AG09309 (cell line): ENCODE measurements at places on chromosomes 13 and 19.

GRCh38 chr19:46724468-46724867, 7.6 kb upstream of the PRKD2 start:
- no peak for DNase-seq

DNA sequence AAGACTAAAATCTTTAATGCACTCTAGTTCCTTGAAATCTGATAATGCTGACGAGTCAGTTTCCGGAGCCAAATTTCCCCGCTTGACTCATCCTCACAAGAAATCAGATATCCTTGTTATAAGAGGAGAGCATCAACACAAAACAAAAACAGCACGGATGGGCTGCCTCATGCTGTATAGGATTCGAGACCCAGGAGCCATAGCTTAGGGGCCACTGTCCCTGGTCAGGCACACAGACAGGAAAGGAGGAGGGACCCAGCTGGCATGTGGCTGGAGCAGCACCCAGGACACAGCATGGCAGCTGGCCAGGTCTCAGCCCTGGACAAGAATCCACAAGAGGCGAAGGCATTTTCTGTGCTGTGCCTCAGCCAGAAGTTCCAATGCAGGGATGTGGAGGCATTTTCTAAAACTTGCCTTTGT, 110.2 kb upstream of the SPATA13 start:
- DNase-seq, result no peak

GRCh38 chr13:51674276-51674675, 90.0 kb downstream of the WDFY2 start:
- no peak for DNase-seq

- DNase-seq, result no peak
Observed at GRCh38 chr13:83153848-83154247, 728.4 kb downstream of the SLITRK1 start.

DNA sequence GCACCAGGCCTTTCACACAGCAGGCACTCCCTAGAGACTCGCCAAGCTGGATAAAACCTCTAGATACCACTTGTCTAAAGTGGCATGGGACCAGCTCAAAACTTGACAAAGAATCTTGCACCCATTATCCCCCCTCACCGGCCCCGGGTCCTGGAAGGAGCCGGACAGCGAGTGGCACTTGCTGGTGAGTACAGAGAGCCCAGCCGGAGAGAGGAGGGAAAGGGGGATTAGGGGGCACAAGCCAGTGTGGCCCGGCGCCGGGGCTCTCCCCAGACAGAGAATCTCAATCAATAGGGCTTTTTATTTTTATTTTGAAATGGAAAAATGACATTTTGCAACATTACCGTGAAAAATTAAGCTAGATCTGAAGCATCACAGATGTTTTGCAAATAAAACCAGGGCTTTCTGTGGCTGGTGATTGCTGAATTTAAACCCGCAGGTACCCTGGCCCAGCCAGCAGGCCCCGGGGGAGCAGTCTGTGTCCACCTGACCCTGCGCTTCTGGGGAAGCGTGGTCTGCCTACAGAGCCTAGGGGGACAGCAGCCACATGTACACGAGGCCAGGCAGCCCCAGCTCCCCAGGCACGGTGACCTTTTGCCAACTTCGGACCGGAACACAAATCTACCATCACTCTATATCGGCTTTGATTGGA, 10.0 kb upstream of the VSTM2B start:
- DNase-seq, result no peak

GRCh38 chr13:107450931-107451330, 764.4 kb downstream of the LIG4 start:
- peak; percentile 97 for DNase-seq

GRCh38 chr19:47146920-47147319, 16.3 kb downstream of the SAE1 start:
- no peak for DNase-seq

- no peak for DNase-seq
Observed at GRCh38 chr19:34351382-34351826, 13.6 kb upstream of the GPI start.

DNA sequence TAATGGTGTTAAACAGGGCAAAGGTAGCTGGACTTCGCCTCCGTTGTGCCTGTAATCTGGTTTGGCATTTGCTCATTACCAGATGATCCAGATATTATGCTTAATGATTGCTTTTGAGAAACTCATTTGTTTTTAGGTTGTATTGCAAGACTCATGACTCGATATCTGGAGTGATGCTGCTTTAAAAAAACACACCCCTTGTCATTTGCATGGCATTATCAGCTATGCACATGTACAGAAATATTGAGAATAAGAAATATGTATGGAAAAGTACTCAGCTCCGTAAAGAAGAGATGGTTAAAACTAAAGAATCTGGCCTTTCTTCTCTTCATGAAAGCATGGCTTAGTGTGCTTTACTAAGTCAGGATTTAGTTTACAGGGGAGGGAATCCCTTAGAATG, 95.0 kb downstream of the ARHGEF7 start:
- DNase-seq, result no peak

- DNase-seq, result no peak
Observed at GRCh38 chr13:97526556-97526955, 92.6 kb downstream of the RAP2A start.

- no peak for DNase-seq
Observed at GRCh38 chr19:1942078-1942933, 1.3 kb downstream of the CSNK1G2 start.

GRCh38 chr13:99471221-99472121, 29.8 kb upstream of the TM9SF2 start:
- peak; percentile 14 for DNase-seq

DNA sequence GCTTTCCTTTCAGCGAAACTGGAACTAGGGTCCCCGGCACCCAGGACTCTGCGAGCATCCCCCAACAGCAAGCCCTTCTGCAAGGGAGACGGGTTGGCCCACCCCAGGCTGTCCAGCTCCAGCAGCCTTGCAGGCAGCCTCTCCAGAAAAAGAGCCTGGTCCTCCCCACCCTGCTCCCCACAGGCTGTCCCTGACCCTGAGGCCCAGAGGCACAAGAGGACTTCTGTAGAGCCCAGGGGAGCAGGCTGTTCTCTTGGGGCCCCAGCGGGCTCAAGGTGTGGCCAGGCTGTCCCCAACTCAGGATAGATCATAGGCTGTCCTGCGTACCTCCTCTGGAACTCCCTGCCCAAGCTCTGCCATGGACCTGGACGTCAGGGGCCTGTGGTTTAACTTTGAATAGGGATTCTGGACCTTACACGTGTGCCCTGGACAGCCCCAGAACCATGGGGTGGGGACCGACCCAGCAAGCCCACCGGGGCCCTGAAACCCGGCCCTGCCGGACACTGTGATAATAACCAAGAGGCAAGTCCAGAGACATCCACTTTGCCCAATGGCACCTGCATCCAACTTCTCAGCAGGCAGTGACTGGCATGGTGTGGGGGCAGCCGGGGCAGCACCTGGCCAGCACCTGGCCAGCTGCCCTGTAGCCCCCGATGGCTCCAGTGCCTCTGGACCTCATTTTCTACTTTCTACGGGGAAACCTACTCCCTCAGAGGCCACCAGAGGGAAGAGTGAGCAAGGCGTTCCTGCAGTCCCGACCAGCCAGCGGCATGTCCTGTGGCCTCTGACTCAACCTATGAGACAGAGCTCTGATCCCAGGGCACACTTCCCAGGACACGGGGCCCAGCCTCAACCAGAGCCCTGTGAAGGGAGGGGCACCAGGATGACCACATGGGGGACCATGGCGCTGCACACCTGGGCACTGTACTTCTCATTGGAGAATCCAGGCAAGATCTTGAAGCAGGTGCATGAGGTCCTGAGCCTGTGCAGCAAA, 50.9 kb upstream of the TPM4 start:
- DNase-seq, result peak; percentile 16

GRCh38 chr13:66137384-66137783, 1092.8 kb downstream of the PCDH9 start:
- DNase-seq, result no peak

DNA sequence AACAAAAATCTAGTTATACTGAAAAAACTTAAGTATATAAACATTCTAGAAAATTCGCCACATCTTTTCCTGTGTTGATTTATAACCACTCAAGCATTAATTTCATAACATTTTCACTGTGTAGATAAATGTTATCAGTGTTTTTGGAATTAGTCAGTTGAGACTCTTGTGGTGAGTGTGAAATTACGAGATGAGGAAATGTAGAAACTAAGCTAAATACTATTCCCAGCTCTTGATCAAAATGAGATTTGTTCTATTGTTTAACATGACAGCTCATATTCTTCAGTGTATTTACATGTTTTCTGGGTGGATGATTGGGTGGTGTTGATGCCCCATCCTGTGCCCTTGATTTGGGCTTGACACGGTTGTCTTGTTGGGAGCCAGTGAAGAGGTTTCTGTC, 406.8 kb downstream of the DACH1 start:
- DNase-seq, result no peak

DNA sequence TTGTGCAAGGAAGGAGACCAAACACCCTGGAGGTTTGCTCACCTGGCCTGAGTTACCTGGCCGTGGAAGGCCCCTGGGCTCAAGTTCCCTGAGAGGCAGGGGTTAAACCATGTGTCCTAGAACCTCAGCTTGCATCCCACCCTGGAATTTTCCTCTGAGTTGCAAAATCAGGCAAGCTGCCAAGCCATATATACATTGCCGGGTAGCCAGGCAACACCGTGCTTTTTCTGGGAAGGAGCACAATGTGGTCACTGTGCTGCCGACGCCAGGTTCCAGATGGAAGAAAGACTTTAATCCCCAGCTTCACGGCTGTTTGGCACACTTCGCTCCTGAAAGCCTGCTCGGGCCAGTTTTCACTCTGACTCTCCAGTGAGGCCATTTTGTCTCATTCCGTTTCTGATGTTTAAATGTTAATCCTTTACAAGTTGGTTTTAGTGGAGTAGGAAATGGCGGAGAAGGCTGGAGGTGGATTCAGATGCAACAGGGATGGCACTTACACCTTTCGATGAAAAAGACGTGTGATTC, 60.1 kb upstream of the PEG3 start:
- no peak for DNase-seq

DNA sequence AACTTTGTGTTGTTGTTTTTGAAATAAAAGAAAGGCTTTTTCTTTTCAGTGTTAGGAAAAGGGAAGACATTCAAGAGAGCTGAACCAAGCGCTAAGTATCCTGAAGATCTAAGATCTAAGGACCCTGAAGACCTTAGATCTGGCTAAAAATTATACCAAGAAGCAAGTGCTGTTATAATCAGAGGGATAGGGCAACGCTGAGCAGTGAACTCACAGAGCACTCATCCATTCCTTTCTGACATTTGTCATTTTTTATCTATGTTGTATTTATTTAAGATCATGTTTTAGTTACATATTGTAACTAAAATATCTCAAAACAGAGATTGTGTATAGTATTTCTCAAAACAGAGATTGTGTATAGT, 60.5 kb upstream of the FAM216B start:
- DNase-seq, result no peak

DNA sequence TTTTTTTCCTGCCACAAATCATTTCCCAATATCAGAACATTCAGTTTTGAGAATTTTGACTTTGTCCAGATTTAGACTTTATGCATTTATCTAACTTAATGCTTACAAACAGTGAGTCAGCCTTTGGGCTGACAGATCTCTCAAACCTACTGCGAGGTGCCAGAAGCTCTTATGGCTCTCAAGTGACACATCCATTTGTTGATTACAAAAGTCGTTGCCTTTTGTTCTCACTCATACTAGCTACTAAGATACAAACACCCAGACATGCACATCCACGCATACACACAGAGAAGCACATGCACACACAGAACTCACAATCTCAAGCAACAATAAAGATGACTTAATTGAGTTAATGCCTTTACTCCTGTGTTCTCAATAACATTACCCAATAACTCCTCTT, 1147.5 kb downstream of the DIAPH3 start:
- DNase-seq, result no peak

DNA sequence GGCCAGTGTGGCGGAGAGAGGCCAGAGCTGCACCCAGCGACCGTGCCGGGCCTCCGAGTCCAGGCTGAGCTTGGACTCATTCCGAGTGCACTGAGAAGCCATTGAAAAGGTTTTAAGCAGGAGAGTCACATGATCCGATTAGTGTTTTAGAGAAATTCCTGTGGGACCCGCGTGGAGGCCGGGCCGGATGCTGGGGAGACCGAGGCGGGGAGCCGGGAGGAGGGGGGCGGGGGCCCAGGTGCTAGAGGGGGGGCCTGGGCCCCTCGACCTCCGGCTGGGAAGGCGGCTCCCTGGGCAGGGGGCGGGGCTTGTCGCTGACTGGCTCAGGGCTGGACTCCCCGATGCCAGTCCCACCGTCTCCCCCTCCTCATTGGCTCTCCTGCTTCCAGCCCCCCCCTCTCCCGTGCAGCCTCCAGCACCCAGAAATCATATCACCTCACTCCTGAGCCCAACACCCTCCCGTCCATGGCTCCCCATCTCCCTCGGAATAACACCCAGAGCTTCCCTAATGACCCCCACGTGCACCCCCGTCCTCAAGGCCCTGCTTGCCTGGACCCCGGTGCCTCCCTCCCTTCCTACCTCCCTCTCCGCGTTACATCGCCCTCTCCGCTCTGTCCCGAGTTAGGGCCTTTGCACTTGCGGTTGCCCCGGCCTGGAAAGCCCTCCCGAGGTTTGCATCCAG, 5.2 kb upstream of the ZNF579 start:
- DNase-seq, result no peak

GRCh38 chr19:53965091-53965490, 2.4 kb downstream of the CACNG8 start:
- DNase-seq, result no peak

GRCh38 chr13:36359301-36359950, 13.2 kb upstream of the SPART start:
- DNase-seq, result no peak

GRCh38 chr19:11377237-11377636, 2.8 kb downstream of the SWSAP1 start:
- peak; percentile 73 for DNase-seq

GRCh38 chr19:46718157-46718933, 1.4 kb upstream of the PRKD2 start:
- DNase-seq, result no peak

DNA sequence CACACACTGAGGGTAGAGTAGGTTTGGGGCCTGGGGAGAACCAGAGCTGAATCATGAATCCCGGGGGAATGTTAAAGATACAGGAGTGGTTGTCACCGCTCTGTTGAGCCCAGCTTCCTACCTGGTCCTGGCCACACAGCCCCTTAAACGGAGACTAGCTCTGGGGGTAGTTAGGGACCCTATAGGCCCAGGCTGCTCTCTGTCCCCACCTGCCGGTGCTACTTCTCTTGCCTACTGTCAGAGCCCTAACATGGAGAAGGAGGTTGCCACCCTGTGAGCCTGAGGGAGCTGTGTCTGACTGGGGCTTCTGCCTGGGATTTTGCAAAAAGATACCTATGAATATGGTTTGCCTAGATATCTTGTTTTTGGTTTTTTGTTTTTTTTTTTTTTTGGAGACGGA, 36.6 kb upstream of the ZNF429 start:
- DNase-seq, result no peak

GRCh38 chr19:19643158-19644053, at the start of gene GMIP:
Gene GMIP (minus strand): TSS chr19:19643657. CDS start chr19:19643529, 128 bp downstream.
- no peak for DNase-seq

GRCh38 chr13:113361406-113361805, 2.5 kb downstream of the GRTP1 start:
- no peak for DNase-seq

GRCh38 chr19:52138278-52138982, 1.3 kb downstream of the ZNF616 start:
- no peak for DNase-seq

DNA sequence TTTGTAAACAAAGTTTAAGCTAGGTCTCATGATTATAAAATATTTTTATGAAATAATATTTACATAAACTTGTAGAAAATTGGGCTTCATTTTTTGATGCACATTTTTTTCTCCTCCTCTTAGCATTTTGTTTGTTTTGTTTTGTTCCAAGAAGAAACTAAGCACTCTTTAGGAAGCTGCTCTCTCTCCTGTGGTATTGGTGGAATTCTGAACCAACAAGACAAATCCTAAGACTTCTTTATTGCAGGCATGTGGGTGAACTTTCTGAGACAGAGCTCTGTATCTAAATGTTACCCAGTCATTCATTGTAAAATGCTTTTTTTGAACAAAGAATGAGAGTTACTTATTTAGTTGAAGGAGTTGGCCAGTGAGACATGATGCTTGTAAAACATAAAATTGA, 39.3 kb downstream of the LMO7 start:
- no peak for DNase-seq
